Suprapubic skin (tissue), 4 donors: ENCODE measurements at places on chromosomes 2 and 18. TPM values are rescaled to one million over a fixed set of nuclear protein-coding genes. Genes with fewer than 3 reads are reported as not detected.

DNA sequence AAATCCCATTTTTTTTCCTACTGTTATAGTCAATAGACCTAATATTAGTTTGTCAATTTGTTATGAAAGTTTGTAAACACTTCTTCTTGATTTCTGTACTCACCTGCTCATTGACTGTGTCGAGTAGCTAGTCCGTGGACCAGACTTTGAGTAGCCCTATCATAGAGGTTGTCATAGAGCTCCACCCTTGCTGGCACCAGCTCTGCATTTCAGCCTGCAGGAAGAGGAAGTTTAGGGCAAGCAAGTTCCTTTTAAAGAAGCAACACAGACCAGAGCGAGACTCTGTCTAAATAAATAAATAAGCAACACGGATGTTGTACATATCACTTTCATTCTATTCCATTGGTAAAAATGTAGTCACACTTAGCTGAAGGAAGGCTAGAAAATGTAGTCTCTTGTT lies 74.0 kb downstream of the MCFD2 start:
- peak; percentile 61 for DNase-seq
- H3K4me1 ChIP-seq, result peaks cover 21% of the 10 kb centered on the region
- no peaks in the 10 kb centered on the region for H3K27me3 ChIP-seq
- no peaks in the 10 kb centered on the region for H3K36me3 ChIP-seq

DNA sequence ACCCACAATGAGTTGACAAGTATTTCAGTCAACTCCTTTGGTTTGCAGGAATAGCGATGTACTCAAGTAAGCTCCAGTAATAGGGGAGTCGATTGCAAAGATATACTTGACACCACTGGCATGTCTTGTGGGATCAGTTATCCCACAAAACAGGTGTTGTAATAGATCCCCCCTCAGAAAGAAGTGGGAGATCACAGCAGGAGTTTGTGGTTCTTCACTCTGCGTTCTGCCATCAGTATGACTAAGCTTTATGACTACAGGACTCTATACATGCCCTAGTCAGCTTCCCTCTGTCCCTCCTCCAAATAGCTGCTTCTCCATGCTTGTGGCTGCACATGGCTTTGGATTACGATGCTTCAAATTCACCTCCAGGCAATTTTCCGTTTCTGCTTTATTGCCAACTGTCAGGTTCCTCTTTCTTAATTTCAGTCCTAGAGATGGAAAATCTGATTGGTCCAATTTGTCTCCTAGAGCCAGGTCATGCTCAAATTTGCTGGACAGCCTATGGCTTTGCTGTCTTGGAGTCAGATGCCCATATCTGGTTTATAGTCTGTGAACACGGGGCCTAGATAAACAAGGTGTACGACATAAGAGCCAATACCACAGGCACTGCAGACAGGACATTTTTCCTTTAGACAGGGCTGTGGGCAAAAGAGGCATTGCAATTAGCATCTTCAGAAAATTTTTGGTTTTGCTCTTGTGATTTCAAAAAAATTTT lies 221.7 kb downstream of the PAX3 start:
- peaks cover 18% of the 10 kb centered on the region for H3K27me3 ChIP-seq
- no peak overlapping the region for H3K27ac ChIP-seq
- no peak for DNase-seq
- H3K36me3 ChIP-seq, result no peaks in the 10 kb centered on the region
- no peak overlapping the region for H3K4me3 ChIP-seq

Gene ZNF892
- total RNA-seq, result 3.2 TPM

Gene FTCDNL1
- 2.8 TPM for total RNA-seq

Gene PDE1A
- total RNA-seq, result 2.6 TPM

GRCh38 chr2:62698653-62699052 lies 6.9 kb upstream of the EHBP1 start:
- H3K4me1 ChIP-seq, result peaks cover 4% of the 10 kb centered on the region
- DNase-seq, result no peak
- no peaks in the 10 kb centered on the region for H3K36me3 ChIP-seq
- H3K27me3 ChIP-seq, result no peaks in the 10 kb centered on the region
- H3K27ac ChIP-seq, result no peak overlapping the region

Gene KCNF1
- total RNA-seq, result not detected

Gene ANKRD23
- 8.2 TPM for total RNA-seq

Gene ALPP
- not detected for total RNA-seq

Gene INHA
- 3.5 TPM for total RNA-seq

DNA sequence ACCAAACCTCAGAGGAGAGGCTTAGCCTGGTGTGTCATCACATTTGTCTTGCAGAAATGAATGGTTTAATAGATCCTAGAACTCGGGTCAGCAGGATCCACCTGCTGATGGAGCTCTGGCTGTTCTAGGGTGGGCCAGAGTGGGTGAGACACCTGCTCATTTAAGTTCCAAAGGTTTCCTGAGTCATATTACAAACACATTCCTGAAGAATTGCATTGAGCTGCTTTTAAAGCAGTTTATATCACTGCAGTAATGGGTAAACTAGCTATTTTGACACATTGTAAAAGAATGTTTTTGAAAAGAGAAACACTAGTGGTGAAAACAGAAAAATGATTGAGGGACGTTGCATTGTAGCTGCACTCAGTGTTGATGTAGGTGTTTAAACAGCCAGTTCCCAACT lies 175.3 kb upstream of the TCF4 start:
- H3K4me3 ChIP-seq, result no peak overlapping the region
- no peak overlapping the region for H3K27ac ChIP-seq
- H3K4me1 ChIP-seq, result no peaks in the 10 kb centered on the region
- DNase-seq, result no peak
- H3K36me3 ChIP-seq, result no peaks in the 10 kb centered on the region

Gene IL1RL1
- total RNA-seq, result 6.6 TPM

- H3K4me3 ChIP-seq, result no peak overlapping the region
- H3K27ac ChIP-seq, result no peak overlapping the region
- no peak for DNase-seq
- H3K4me1 ChIP-seq, result no peaks in the 10 kb centered on the region
- H3K36me3 ChIP-seq, result no peaks in the 10 kb centered on the region
- no peaks in the 10 kb centered on the region for H3K27me3 ChIP-seq
Observed at GRCh38 chr2:226531061-226531810, 268.4 kb downstream of the IRS1 start.

Gene TMEM37
- total RNA-seq, result 6.5 TPM

- H3K4me3 ChIP-seq, result no peak overlapping the region
- DNase-seq, result no peak
- H3K27ac ChIP-seq, result no peak overlapping the region
- H3K36me3 ChIP-seq, result no peaks in the 10 kb centered on the region
- peaks cover 7% of the 10 kb centered on the region for H3K4me1 ChIP-seq
- H3K27me3 ChIP-seq, result no peaks in the 10 kb centered on the region
Observed at GRCh38 chr18:57764087-57764486, 39.0 kb downstream of the ATP8B1 start.

Gene HADHB
- total RNA-seq, result 122 TPM

Gene PTPRN
- total RNA-seq, result not detected

- no peaks in the 10 kb centered on the region for H3K27me3 ChIP-seq
- peaks cover 4% of the 10 kb centered on the region for H3K4me1 ChIP-seq
- peak; percentile 51 for DNase-seq
- no peak overlapping the region for H3K4me3 ChIP-seq
- no peak overlapping the region for H3K27ac ChIP-seq
Observed at GRCh38 chr2:131045286-131046027, 47.8 kb downstream of the FAM168B start.

GRCh38 chr18:2570772-2571199 lies 519 bp downstream of the METTL4 start:
- no peaks in the 10 kb centered on the region for H3K27me3 ChIP-seq
- peak; percentile 82 for DNase-seq
- peak overlapping the region; percentile 93 for H3K27ac ChIP-seq

DNA sequence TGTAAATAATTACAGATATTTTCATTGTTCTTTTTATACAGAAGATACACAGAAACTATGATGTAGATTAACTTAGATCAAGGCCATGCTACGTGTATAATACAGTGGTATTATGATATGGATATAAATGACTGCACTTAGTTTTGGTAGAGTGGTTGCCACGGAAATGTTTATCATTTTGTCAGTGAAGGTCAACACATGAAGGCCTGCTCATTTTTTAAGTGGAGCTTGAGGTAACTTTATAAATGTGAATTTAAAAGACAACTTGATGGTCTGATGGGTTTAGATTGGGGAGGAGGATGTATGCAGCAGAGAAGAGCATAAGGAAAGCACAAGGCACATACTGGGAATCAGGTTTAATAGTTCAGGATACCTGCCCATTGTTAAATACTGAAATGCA lies 14.4 kb upstream of the BBS5 start:
- H3K36me3 ChIP-seq, result no peaks in the 10 kb centered on the region
- no peak overlapping the region for H3K4me3 ChIP-seq
- no peak overlapping the region for H3K27ac ChIP-seq
- H3K27me3 ChIP-seq, result no peaks in the 10 kb centered on the region
- H3K4me1 ChIP-seq, result no peaks in the 10 kb centered on the region

Gene FMNL2
- total RNA-seq, result 16.2 TPM

DNA sequence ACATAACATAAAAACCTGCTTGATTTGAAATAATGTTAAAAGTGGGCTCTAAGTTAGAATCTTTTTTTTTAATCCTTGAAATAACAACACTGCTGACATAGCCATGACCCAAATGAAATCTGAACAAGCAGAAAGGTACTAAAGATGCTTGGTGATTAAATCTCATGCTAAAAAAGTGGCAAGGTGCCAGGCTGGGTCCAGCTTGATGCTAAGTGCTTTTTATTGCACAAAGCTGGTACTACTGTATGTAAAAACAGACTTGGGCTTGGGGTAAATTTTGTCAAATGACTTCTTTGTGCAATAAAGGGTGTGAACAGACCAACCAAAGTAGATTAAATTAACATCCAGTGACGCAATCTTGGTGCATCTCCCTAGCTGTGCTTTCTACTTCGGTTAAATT lies 13.4 kb downstream of the BCL11A start:
- no peak overlapping the region for H3K4me3 ChIP-seq
- peaks cover 11% of the 10 kb centered on the region for H3K27me3 ChIP-seq
- H3K36me3 ChIP-seq, result no peaks in the 10 kb centered on the region
- no peak overlapping the region for H3K27ac ChIP-seq

Gene TMEM169
- total RNA-seq, result 0.72 TPM

- no peak overlapping the region for H3K4me3 ChIP-seq
- H3K4me1 ChIP-seq, result peaks cover 33% of the 10 kb centered on the region
- H3K27me3 ChIP-seq, result no peaks in the 10 kb centered on the region
- no peaks in the 10 kb centered on the region for H3K36me3 ChIP-seq
- no peak for DNase-seq
Observed at GRCh38 chr2:109265369-109265768, 136.4 kb downstream of the SH3RF3 start.

Gene MREG
- 29.5 TPM for total RNA-seq

Gene PCARE
- total RNA-seq, result 0.34 TPM

DNA sequence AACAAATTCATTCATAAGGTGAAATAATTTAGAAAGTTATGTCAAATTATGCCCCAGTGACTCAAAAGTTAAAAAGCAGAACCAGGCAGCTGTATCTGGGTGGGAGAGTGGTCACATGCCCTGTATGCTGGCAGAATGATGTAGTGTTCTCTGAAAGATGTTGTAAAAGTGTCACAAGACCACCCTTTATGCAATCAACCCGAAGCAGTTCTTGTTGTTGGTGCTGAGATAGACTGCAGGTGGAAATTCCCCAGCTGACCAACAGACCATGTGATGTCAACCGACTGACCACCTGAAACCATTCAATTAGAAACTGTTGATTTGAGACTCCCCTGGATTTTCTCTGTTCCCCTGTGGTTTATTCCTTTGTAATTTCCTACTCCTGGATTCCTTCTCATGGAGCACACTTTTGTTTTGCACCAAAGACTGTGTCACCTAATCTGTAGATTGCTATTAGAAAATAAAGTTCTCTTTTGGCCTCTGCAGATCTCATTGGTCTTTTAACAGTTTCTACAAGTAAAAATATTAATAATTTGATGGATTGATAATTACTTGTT lies 1341.3 kb upstream of the LRRTM1 start:
- H3K4me3 ChIP-seq, result no peak overlapping the region
- H3K27ac ChIP-seq, result no peak overlapping the region
- H3K36me3 ChIP-seq, result no peaks in the 10 kb centered on the region
- DNase-seq, result no peak

Gene DOK6
- 0.80 TPM for total RNA-seq

DNA sequence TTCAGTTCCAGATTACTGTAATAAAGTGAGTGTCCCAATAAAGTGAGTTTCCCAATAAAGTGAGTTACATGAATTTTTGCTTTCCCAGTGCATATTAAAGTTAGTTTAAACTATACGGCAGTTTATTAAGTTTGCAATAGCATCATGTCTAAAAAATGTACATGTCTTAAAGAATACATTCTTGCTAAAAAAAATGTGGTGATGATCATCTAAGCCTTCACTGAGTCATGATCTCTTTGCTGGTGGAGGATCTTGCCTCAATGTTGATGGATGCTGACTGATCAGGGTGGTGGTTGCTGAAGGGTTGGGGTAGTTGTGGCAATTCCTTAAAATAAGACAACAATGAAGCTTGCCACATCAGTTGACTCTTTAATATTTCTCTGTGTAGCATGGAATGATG lies 664.2 kb downstream of the TDRD15 start:
- no peak for DNase-seq
- no peak overlapping the region for H3K4me3 ChIP-seq
- no peak overlapping the region for H3K27ac ChIP-seq
- no peaks in the 10 kb centered on the region for H3K36me3 ChIP-seq
- no peaks in the 10 kb centered on the region for H3K4me1 ChIP-seq
- H3K27me3 ChIP-seq, result no peaks in the 10 kb centered on the region

DNA sequence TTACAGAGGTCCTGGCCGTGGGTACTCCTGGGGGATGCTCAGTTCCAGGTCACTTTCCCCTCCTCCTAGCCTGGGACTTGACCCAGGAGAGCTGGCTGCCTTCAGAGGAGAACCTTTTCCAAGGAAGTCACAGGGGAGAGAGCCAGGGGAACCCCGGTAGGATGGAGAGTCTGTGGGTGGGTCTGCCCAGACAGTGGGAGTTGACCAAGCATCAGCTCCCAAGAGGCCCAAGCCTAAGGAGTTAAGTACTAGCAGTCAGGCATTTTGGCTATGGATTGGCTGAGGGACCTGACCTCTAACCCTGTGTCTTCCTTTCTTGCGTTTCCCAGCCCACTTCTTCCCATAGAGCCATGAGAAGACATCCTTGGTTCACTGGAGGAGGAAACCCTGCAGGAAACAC lies 48.8 kb upstream of the PLB1 start:
- H3K36me3 ChIP-seq, result no peaks in the 10 kb centered on the region
- no peaks in the 10 kb centered on the region for H3K27me3 ChIP-seq
- H3K27ac ChIP-seq, result no peak overlapping the region
- H3K4me1 ChIP-seq, result peaks cover 38% of the 10 kb centered on the region
- peak; percentile 42 for DNase-seq

GRCh38 chr18:57748770-57749603 lies 54.1 kb downstream of the ATP8B1 start:
- H3K4me3 ChIP-seq, result no peak overlapping the region
- H3K27ac ChIP-seq, result no peak overlapping the region
- H3K4me1 ChIP-seq, result peaks cover 30% of the 10 kb centered on the region
- no peaks in the 10 kb centered on the region for H3K27me3 ChIP-seq
- H3K36me3 ChIP-seq, result no peaks in the 10 kb centered on the region

- no peaks in the 10 kb centered on the region for H3K36me3 ChIP-seq
- no peak overlapping the region for H3K4me3 ChIP-seq
- peak overlapping the region; percentile 20 for H3K27ac ChIP-seq
- peaks cover 9% of the 10 kb centered on the region for H3K4me1 ChIP-seq
Observed at GRCh38 chr2:72413716-72414115, 266.1 kb upstream of the CYP26B1 start.

Gene DIPK1C
- 4.1 TPM for total RNA-seq

Gene SGPP2
- total RNA-seq, result 65.6 TPM
